ENCODE measurements at places on chromosomes 2 and 18.

GRCh38 chr2:240778426-240778825, 41.6 kb downstream of the KIF1A start:
- DNase-seq, result no peak

DNA sequence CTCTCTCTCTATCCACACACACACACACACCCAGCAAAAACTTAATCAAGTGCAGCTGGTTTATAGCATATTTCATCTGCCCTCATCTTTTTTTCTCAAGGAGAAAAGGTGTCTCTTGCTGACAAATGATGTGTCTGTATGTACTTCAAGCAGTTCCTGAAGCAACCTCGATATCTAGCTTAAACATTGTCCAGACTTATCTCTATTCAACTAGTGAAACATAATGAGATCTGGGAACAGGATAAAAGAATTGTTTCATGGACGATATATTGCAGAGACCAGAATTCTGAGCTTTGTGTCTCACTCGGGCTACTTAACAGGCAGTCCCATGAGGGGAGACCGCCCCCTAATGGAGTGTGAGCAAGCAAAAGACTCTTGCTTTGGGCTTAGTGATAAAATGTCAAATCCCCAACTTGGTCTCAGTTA, 929.2 kb upstream of the SOX11 start:
- no peak for DNase-seq

DNA sequence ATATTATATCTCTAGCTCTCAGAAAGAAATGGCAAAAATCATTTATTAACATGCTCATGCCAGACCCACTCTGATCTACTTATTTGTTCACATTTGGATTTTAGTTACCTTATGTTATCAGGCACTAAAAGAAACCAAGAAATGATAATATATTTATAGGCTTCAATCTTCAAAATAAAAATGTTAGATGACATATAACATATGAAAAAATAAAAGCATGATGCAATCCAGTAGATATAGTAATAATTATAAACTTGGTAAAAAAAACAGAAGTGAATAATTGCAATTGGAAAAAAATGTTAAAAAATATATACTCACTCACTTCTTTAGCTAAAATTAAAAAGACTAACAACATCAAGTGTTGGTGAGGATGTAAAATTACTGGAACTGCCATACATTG, 248.3 kb upstream of the VRK2 start:
- DNase-seq, result no peak

DNA sequence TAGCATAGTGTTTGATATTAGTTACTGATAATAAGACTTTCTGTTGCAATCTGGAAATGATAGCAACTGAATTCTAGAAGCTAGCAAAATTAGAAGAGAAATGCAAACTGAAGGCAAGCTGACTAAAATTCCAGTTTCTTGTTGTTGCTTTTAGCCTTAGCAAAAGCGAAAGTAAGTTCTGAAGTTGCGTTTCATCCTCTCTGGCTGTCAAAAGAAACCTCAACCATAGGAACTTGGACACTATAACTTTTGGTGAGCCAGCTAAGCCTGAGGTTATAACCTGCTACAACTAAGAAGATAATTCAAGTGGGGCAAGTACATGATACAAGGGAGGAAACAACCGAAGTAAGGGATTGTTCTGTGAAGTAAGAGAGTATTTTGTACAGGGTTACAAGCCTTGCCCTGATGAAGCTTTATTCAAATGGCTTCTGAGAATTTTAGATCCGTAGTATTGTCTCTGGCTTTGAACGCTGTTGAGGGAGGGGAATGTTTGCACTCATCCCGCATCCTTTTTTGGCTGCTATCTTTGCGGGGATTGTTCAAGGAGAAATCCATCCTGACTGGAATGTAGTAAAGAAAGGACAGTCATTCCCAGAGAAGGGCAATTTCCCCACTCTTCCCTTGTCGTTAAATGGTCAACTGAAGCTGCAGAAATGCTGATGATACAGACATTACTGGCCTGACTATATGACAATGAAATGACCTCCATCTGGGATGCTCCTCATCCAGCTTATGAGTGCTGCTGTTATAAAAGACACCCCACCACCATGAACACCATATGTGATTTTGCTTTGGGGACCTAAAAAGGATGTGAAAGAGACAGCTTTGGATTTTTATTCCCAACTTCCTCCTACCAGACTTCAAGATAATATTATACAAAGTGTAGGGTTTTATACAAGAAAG, 7.0 kb upstream of the TMX3 start:
- no peak for DNase-seq

GRCh38 chr2:112910865-112911264, at the start of gene IL37:
IL37 (plus strand) TSS chr2:112911165; CDS start chr2:112913013, 1,848 bp downstream.
- no peak for DNase-seq

- no peak for DNase-seq
Observed at GRCh38 chr2:227117027-227117426, 47.0 kb downstream of the COL4A4 start.

GRCh38 chr2:9428965-9429577, 5.6 kb downstream of the CPSF3 start:
- DNase-seq, result no peak

- no peak for DNase-seq
Observed at GRCh38 chr2:26786207-26787028, 562 bp downstream of the CENPA start.

- no peak for DNase-seq
Observed at GRCh38 chr18:60596928-60597327, 224.4 kb upstream of the MC4R start.

- DNase-seq, result no peak
Observed at GRCh38 chr2:237567276-237568029, 1.1 kb downstream of the PRLH start.

DNA sequence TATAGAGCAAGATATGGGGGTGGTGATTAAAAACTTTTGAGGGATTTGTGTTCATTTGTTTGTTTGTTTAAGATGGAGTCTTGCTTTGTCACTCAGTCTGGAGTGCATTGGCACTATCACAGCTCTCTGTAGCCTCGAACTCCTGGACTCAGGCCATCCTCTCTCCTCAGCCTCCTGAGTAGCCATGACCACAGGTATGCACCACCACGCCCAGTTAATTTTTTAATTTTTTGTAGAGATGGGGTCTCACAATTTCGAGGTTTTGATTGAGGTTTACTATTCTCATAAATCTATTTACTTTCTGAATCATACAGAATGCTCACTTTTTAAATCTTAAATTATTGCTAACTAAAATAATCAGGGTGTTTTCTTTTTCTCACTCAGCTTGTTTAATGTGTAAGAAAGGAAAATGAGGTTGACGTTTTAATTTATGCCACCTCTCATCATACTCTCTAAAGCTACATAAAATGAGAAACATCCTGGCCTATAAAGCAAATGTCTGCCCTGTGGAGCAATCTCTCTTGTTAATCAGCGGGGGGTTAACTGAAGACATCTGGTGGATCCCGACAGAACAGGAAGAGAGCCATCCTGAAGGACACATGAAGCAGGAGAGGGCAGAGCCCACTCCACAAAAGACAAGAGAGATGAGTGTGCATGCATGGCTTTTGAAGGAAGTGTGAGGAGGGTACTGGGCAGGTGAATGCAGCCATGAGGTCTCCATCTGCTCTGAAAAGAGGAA, 589.1 kb upstream of the SLC8A1 start:
- DNase-seq, result no peak

GRCh38 chr2:112867701-112868631, 31.4 kb upstream of the IL1B start:
- no peak for DNase-seq

DNA sequence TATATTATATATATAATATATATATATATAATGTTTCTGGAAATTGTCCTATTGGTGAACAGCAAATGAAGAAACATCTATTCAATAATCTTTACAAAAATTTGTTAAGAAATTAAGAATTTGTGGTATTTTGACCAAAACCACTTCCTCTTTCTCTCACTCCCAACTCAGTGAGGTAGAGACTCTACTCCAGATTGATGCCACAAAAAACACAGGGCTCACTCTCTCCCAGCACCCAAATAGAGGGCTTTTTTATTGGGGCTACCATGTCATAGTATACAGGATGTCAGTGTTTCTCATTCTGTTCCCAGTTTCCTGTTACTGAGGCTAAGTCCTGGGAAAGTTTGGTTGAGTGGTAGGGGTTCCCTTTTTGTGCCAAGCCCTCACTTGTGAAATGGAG, 1155.4 kb downstream of the BCL11A start:
- DNase-seq, result no peak

- DNase-seq, result peak; percentile 12
Observed at GRCh38 chr2:36287363-36288275, 68.0 kb upstream of the CRIM1 start.

DNA sequence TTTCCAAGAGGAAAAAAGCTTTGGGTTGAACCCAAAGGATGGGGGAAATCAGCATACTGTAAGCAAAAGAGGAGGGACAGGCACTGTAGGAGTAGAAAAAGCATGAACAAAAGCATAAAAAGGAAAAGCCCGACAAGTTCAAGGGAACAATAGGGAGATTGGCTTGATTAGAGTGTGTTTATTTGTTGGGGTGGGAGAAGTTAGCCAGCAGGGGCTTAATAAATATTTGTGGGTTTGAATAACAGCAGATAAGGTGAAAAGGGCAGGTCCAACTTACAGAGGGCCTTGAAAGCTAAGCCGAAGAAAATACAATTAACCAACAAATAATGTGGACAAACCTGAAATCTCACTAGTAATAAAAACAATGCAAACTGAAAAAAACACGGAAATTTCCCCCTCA, 126.7 kb downstream of the THADA start:
- no peak for DNase-seq

GRCh38 chr2:26162963-26163362, 9.9 kb upstream of the GAREM2 start:
- DNase-seq, result no peak

DNA sequence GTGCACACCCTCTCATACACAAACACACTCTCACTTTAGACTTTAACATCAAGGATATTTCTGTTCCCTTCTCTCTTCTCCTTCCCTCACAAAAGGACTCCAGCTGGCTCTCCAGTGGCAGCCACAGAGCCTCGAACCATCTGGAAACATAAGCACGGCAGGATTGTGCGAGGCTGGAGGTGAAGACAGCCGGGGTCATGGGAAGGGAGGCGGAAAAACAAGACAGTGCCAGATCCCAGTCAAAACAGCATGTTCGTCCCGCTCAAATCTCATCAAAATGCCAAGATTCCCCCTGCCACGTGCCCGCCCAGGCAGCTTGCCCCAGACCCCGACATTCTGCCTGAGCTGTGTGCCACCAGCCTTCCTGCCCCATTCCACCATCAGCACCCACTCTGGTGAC, 180.3 kb downstream of the ZBTB7C start:
- DNase-seq, result no peak

GRCh38 chr2:30655660-30656059, 151.6 kb downstream of the CAPN13 start:
- DNase-seq, result no peak

DNA sequence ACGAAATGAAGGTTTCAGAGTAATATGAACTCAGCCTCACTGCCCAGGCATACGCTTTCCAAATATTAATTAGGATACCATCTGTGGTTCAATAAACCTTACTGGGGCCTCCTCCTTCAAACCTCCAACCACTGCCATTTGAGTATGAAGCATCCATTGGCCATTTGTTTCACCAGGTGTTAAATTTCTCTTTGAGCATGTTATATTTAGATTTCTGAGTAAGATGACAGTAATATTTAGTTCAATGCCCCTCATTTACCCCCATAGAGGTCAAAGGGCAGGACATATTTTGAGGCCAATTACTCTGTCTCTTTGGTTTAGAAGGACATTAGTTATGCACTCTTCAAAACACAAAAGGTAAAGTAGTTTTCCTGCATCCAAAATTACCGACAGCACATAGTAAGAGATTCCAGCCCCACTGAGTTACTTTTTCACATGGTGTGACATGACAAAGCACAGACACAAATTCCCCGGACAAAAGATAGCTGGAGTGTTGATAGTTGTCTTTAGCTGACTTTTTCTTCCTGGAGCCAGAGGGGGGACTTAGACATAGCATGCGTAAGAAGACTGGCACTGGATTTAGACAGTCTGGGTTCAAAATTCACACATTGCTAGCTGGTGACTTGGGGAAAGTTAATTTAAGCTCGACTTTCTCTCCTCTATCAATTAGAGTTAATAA, 33.1 kb upstream of the LNPK start:
- no peak for DNase-seq

- no peak for DNase-seq
Observed at GRCh38 chr18:45686891-45687611, 36.9 kb upstream of the SLC14A1 start.

- DNase-seq, result no peak
Observed at GRCh38 chr2:54103454-54104314, 11.7 kb upstream of the ACYP2 start.

GRCh38 chr18:44824884-44825283, 144.2 kb downstream of the SETBP1 start:
- no peak for DNase-seq

DNA sequence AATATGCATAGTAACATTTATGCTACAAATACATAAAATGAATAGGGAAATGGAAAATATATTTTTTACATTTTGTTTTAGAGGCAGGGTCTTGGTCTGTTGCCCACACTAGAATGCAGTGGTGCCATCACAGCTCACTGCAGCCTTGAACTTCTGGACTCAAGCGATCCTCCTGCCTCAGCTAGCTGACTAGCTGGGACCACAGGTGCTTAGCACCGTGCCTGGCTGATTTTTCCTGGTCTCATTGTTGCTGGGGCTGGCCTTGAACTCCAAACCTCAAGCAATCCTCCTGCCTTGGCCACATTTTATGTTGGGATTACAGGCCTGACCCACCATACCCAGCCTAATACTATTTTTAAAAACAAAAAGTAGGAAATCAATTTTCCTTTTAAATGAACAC, 33.2 kb downstream of the XPO1 start:
- no peak for DNase-seq

DNA sequence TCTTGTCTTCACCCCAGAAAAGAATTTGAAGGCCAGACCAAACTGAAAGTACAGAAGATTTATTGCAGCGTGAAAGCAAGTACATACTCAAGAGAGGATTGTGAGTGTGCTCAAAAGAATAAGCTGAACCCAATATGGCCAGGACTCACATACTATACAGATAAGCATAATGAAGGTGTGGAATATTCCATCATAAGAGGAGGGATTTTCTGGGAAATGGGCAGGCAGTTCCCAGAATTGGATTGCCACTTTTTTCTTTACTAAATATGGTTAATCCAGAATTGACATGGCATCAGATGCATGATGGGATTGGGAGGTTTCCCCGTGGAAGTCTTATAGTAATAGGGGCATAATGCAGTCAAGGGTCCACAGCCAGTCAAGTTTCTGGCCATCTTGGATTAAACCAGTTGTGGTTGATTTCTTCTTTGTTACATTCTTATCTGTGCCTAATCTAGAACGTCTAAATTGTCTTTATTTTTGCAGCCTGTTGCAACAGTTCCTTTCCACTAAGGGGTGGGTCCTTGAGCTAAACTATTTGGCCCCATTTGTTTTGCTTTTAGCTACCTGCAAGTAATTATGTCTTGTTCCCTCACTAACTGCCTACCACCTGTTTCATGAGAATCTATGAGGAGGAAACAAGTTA, 9.0 kb downstream of the SP140L start:
- no peak for DNase-seq

DNA sequence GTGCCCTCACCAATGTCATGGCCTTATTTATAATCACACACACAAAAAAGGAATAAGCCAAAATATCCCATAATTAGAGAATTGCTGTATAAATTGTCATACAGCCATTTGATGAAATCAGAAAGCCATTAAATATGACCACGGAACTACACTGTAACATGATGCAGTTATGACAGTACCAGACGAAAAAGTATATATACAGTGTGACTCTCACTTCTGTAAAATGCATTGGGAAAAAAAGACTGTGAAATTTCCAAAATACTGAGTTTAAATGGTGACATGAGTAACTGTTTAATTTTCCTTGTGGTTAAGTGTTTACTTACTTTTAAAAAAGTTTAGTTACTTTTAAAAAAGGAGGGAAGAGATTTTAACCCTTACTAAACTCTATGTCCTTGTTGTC, 25.4 kb downstream of the UXS1 start:
- DNase-seq, result no peak

- DNase-seq, result no peak
Observed at GRCh38 chr2:216429428-216429827, 17.1 kb downstream of the SMARCAL1 start.

All from stimulated activated CD8-positive, alpha-beta memory T cell treated with anti-CD3 and anti-CD28 coated beads, Interleukin-7, amount 100 ng/mL, for 24 hours (primary cell).